Activated T-cell treated with anti-CD3 and anti-CD28 coated beads, Interleukin-2, amount 50 U/mL, for 72 hours (primary cell): ENCODE measurements at places on chromosomes 2 and 18. TPM values are rescaled to one million over a fixed set of nuclear protein-coding genes. Genes with fewer than 3 reads are reported as not detected.

DNA sequence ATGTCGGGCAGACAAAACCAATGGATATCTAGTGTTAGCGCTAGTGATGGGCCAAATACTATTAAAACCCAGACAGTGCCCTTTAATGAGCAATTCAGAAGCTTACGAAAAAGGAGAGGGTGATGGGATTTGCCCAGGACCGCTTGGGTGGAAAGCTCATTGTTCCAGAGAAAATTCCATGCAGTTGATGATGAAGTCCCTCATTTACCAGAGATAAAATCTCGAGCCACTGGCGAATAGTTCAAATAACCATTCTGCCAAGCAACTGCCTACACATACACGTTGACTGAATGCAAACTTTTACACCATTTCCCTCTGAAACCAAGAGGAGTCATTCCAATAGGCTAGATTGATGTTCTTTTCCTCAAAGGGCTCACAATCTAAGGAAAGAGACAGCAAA lies 73.6 kb upstream of the ARL4C start:
- DNase-seq = no peak

DNA sequence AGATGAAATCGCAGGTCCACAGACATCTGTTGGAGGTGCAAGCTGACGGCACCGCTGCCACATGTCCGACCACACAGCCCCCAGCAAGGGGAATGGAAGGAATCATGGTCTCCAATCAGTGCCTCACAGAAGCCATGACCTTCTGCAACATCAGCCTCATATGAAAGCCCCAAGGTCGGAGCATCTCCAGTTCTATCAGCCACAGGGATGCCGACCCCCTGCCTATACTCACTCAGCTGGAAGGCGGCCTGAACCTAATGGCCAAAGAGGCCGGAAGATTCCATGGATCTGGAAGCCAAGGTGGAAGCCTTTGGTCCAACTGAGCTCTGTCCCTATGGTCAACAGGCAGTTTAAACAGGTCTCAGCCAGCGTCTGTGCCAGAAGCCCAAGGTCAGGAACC lies 278.8 kb downstream of the TNS1 start:
- DNase-seq = no peak

DNA sequence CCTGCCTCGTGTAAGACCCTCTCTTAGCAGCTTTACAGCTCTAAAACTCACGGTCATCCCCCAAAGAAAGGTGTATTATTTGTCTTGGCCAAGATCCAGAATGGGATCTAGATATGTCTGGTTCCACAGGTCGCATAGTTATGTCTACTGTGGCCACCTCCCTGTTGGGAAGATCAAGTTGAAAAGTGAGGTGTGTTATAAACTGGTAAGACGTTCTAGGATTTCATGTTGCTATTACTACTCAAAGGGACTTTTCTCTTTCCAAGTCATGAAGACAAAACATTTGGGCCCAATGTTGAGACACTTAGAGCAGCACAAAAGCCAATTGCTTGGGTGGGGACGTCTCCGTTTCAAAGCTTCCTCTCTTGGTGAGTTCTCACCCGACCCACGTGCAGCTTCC lies 766.0 kb downstream of the RNF144A start:
- DNase-seq = no peak

ITSN2 gene
- total RNA-seq = 72.4 TPM

ZNF516 gene
- 13.2 TPM for total RNA-seq

DNA sequence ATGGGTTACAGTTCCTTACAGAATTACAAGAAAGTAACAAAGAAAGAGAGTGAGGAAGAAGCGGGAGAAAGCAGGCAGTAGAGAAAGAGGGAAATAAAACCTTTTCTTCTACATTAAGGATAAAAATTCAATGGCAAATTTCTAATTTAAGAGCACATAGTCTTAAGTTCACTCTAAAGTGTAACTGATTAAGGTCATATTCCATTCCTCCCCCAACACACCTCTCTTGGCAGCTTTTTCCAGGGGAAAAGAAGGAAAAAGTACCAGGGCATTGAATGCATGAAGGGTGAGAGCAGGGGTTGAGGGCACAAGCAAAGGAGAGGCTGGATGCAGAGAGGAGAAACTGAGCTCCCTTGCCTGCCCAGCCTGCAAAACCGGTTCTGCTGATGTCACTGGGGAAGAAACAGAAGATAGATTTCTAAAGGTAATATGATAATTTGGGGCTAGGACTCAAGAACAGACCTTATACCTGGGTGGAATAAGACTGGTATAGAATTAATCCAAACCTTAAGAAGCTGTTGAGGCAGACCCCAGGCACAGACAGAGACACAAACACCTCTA lies 4.6 kb downstream of the ACMSD start:
- no peak for DNase-seq

DNA sequence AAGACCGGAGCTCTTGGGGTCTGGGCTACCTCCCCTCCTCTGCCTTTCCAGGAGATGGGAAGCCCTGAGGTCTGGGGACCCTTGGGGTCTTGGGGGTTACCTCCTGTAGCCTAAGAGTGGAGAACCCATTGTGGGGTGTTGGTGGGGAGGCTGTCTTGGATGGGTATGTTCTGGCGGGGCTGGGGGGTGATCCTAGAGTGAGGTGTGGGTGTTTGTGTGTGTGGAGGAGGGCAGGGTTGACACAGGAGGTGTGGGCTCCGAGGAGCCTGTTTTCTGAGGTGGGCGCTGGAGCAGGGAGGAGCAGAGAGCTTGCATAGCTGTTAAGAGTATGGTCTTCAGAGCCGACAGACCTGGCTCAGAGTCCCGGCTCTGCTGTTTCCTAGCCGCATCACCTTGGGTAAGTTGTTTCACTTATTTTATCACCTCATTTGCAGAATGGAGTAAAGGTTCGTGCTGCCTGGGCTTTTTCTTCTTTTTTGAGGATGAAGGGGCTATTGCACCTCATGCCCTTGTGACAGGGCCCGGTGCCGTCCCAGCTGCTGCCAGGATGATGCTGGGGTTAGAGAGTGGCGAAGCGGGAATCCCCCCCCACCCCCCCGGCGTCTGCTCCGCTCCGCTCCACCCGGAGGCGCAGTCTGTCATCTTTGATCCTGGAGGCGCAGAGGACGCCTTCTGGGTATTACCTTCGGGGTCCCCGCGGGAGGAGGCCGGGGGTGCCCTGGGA lies 17.2 kb downstream of the TET3 start:
- no peak for DNase-seq

DNA sequence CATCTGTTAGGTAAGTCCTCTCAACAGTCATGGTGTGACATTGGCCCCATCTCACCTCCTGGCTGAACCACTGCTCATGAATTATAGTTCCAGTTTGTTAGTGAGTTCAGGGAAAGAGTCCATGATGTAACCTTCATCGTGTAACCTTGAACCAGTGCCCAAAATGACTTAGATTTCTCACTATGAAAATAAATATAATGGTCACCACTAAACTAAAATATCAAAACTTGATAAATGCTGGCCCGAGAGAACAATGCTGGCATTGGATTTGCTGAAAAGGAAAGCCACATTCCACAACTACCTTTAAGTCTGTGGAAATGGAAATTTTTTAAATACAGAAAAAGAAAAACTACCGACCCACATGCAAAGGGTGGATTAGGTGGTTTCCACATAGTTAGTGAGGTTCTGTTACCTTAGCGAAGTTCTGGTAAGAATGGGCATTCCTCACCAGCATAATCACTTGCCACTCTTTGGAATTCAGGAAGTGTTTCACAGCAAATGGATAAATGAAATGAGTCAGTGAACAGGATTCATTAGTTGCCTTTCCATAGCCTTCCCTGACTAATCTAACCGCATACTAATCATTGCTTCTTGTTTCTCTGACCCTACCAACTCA lies 133.9 kb upstream of the CTAGE1 start:
- DNase-seq = no peak

- DNase-seq = no peak
Observed at GRCh38 chr18:59787998-59788790, 91.0 kb upstream of the CCBE1 start.

GRCh38 chr2:124039762-124040291 lies 14.7 kb downstream of the CNTNAP5 start:
- no peak for DNase-seq

CIAO1 gene
- 72.6 TPM for total RNA-seq

DNA sequence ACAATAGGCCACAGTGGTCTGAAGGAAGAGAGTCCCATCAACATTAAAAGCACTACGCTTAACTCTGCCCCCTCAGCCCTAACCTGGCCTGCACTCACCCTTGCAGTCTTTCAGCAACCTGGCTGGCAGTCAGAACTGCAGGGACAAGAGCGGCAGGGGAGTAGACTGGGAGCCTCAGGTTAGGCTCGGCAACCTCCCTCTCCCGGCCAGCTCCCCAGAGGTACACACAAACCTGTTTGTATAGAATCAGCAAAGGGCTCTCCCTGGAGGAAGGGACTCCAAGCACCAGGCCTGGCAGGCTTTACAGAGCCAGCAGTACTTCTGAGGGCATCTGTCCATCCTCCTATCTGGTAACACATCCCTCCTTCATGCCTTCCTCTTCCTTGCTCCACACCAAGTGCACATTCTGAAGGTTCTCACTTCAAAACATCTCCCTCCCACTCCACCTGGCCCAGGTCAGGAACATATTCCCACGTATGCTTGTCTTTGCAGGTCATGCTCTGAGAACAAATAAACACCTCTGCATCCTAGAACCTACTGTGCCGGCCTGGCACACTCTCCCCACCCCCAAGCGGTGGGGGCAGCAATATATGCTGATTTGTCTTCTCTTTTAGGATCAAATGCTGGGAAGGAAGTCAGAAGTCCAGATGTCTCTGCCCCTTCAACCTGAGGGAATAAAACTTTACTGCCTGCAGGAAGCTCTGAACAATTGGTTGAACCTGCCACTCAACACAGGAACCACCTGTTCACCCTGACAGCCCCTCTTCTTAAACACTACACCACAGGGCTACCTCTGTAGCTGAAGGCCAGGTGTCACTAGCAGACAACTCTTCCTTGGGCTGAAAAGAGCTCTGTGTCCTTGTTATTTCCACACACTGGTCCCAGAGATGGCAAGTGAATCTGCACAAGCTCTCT lies 12.6 kb upstream of the SFXN5 start:
- DNase-seq = no peak

- DNase-seq = peak; percentile 53
Observed at GRCh38 chr18:63137999-63138435, 181.6 kb downstream of the BCL2 start.

- no peak for DNase-seq
Observed at GRCh38 chr2:79604748-79605147, 91.9 kb downstream of the CTNNA2 start.

DNA sequence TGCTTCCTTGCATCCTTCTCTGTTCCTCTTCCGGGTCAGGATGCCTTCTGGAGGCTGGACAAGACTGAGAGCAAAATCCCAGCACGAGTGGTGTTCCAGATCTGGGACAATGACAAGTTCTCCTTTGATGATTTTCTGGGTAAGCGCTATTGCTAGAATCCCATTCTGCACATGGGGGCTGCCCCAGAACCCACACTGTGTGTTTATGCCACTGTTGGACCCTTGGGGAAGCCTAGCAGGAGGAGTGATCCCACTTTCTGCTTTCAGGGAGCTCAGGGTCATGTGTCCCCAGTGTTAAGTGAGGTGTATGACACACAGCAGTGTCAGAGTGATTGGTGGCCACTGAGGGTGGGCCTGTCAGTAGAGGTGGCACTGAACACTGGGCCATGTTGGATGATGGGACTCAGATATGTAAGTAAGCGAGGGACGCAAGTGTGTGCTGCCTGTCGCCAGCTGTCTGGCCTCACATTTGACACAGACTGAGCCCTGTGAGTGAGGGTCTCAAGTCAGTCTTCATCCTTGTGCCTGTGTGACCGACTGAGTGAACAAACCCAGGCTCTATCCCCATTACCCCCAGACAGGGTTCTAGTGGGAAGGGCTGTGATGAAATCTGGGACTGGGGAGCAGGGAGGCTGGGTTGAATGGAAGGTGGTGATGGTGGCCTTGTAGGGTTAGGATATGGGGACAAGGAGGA lies 220.9 kb downstream of the DYSF start:
- DNase-seq = no peak

GRCh38 chr2:102027036-102027980 lies 35.5 kb downstream of the IL1R2 start:
- no peak for DNase-seq

DNA sequence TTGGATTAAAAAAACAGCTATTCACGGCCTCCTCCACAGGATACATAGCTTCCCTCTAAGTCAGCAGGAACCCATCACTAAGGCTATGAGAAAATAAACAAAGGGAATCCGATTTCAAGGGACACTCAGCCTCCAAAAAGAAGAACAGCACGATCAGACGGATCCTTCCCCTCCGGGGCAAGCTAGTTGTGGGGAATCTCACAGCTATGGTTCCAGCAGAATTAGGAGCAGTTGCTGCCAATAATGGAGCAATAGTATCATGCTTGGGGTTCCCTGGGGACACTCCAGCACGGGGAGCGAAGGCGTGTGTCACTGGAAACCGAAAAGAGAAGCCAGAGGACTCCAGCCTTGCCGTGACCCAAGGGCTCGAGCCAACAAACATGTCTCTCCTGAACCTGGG lies 163.1 kb downstream of the TTC32 start:
- DNase-seq = no peak

- DNase-seq = peak; percentile 62
Observed at GRCh38 chr2:15965564-15966019, 25.2 kb downstream of the MYCN start.

DNA sequence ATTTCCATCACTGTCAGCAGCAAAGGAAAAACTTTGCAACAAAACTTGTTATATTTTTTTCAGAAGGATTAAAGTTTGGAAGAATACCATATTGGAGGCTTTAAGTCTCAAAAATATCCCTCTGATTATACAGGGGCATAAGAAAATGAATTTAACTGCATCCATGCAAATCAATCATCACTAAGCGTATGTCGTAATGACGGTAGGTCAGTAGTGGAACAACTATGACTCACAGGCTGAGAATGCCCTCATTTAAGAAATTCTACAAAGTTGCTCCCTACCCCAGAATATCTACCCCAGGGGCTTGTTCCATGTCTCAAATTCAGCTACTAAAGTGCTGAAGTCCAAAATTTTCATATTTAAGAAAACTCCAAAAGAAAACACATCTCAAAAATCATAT lies 12.5 kb upstream of the NAB1 start:
- DNase-seq = no peak

DNA sequence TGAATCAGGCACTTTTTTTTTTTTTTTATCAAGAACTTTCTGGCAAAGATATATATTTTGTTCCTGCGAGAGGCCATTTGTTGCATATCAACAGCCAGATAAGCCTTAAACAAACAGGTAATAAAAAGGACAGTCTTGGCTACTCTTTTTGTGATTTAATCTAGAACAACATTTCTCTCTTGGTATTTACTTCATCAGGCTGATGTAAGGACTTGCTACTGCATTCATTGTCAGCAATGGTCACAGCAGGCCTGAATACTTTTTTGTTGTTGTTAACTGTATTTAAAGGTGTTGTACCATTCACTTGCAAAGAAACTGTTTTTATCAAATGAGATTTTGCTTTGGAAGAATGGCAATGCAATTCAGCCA lies 683.8 kb downstream of the IRS1 start:
- no peak for DNase-seq

GRCh38 chr2:169001116-169001815 lies 29.9 kb downstream of the ABCB11 start:
- DNase-seq = peak; percentile 3

GRCh38 chr18:68431111-68431921 lies 283.6 kb downstream of the TMX3 start:
- DNase-seq = no peak

DNA sequence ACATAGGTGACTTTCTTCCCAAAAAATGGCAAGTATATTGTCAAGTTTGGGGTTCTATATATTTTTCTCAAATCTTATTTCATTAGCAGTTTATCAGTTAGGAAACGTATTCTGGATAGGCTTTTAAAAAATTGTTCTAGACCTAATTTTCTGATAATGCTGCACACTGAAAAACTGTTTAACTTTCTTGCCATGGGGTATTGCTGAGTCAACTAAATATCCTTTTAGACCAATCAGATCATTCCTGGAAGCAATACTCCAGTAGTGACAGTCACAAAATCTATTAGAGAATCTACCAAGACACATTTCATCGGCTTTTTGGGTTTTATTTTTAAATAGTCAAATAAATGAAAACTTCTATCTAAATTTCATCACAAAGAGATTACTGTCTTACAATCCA lies 440.6 kb downstream of the LRRTM4 start:
- DNase-seq = no peak
